ENCODE measurements at places on chromosomes 6 and 20. TPM values are rescaled to one million over a fixed set of nuclear protein-coding genes. Genes with fewer than 3 reads are reported as not detected.

The PTGIS gene
- 3.5 TPM for polyA plus RNA-seq

The CRISP2 gene
- not detected for polyA plus RNA-seq

The TREML1 gene
- 0.42 TPM for polyA plus RNA-seq

The OR12D3 gene
- polyA plus RNA-seq = not detected

The C20orf202 gene
- 0.17 TPM for polyA plus RNA-seq

The DLK2 gene
- polyA plus RNA-seq = 1.0 TPM

The GPLD1 gene
- polyA plus RNA-seq = 0.34 TPM

The TRIM15 gene
- not detected for polyA plus RNA-seq

The C20orf96 gene
- polyA plus RNA-seq = 5.3 TPM

The RAMACL gene
- 0.22 TPM for polyA plus RNA-seq

The CAP2 gene
- 8.8 TPM for polyA plus RNA-seq

The PLN gene
- polyA plus RNA-seq = 8.8 TPM

The C6orf163 gene
- polyA plus RNA-seq = 20.4 TPM

The RFX6 gene
- 7.7 TPM for polyA plus RNA-seq

The FAM50B gene
- 5.9 TPM for polyA plus RNA-seq

The PCK1 gene
- polyA plus RNA-seq = 0.62 TPM

The HLA-DQA1 gene
- polyA plus RNA-seq = 16.9 TPM

The SHLD1 gene
- 14.0 TPM for polyA plus RNA-seq

The MCHR2 gene
- polyA plus RNA-seq = not detected

The AVP gene
- not detected for polyA plus RNA-seq

The ITPR3 gene
- polyA plus RNA-seq = 14.2 TPM

The FOXQ1 gene
- not detected for polyA plus RNA-seq

The HCRTR2 gene
- polyA plus RNA-seq = not detected

The EPHA7 gene
- polyA plus RNA-seq = 0.07 TPM

The SPATA2 gene
- 4.7 TPM for polyA plus RNA-seq

The NKX2-2 gene
- not detected for polyA plus RNA-seq

The RIPOR3 gene
- 3.4 TPM for polyA plus RNA-seq

The FAM184A gene
- 5.2 TPM for polyA plus RNA-seq

The TP53TG5 gene
- not detected for polyA plus RNA-seq

The NRSN1 gene
- polyA plus RNA-seq = 2.9 TPM

The GLP1R gene
- polyA plus RNA-seq = not detected

The EYS gene
- polyA plus RNA-seq = not detected

The CTSA gene
- 731 TPM for polyA plus RNA-seq

The PRND gene
- not detected for polyA plus RNA-seq

The BNIP5 gene
- polyA plus RNA-seq = not detected

The NKAIN2 gene
- polyA plus RNA-seq = 0.29 TPM

The C4A gene
- polyA plus RNA-seq = 212 TPM

The C20orf144 gene
- 0.16 TPM for polyA plus RNA-seq

The MYLIP gene
- 11.5 TPM for polyA plus RNA-seq

The PPIL6 gene
- 0.48 TPM for polyA plus RNA-seq

The UBE2C gene
- polyA plus RNA-seq = 4.7 TPM

The SOX4 gene
- 2.9 TPM for polyA plus RNA-seq

The VGLL2 gene
- polyA plus RNA-seq = not detected

The PTK6 gene
- 0.27 TPM for polyA plus RNA-seq

The ABHD16B gene
- polyA plus RNA-seq = not detected

The RNF144B gene
- polyA plus RNA-seq = 2.4 TPM

The WFDC10B gene
- polyA plus RNA-seq = not detected

Data from adrenal gland (tissue), 19 donors.